Stimulated activated CD8-positive, alpha-beta memory T cell treated with anti-CD3 and anti-CD28 coated beads, Interleukin-15, amount 100 ng/mL, for 48 hours (primary cell): ENCODE measurements at places on chromosomes 4 and X.

DNA sequence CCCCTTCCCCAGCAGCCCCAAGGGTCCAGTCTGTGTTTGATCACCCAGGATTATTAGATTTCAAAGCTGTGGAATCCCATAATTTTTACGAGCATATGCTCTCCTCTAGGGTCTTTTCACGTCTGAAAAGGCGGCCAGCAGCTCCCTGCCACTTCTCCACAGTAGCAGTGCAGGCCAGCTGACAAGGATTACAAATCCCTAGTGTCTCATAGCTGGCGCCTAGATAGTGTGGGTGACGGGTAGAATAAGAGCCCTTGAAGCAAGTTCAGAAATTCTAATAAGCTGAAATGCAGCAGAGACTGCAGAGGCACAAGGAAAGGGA is 79.4 kb downstream of the RLIM start:
- DNase-seq = no peak

GRCh38 chr4:124290678-124291077 is 421.9 kb downstream of the ANKRD50 start:
- DNase-seq = no peak

DNA sequence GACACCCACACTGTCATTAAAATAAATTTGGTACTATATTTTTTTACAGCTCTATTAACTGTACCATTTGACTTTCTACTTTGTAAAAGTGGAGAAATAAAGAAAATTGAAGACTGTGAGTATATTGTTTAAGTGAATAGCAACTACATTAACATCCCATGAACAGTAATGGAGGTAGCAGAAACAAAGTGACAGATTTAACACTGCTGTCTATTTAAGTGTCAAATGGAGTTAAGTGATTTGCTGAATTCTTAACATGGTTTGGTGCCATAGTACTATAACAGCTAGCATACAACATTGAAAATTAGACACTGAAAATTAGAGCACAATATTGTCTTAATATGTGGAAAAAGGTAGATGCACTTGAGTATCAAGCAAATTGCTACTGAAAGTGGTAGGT is 76.2 kb downstream of the C4orf33 start:
- no peak for DNase-seq

- no peak for DNase-seq
These were observed 9.2 kb upstream of the EIF4E start for GRCh38 chr4:98937986-98938720.

DNA sequence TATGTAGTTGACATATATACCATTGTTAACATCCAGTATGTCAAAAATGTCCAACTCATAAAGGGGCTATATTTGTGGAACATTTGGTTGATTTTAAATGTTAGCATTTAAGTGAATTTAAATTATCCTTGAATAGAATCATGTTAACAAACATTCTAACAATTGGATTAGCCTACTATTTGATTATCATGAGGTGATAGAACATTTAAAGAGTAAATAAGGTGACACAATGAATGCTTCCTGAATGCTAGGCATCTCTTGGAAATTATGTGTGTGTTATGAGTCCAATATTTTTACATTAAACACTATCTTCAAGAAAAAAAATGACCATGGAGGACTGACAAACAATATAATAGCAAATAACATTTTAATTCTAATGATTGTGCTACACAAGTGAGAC is 901.9 kb upstream of the AGA start:
- no peak for DNase-seq

- no peak for DNase-seq
These were observed 45.1 kb upstream of the PPARGC1A start for GRCh38 chr4:23934915-23935314.

DNA sequence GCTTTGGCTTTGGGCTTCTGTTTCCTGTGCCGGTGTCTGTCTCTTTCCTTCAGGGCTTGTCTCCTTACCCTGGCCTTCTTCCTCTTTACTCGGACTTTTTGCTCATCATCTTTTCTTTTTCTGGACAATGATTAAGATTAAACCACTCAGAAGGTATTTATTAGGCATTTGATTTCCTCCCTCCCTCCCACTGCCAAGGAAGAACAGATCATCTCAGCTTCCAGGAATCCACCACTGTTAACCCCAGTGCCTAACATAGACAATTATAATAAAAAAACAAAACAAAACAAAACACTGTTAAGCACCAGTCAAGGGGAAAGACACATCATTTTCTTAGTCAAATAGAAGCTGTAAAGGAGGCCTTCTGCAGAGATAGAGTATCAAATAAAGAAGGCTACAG is 16.6 kb downstream of the PGRMC1 start:
- DNase-seq = no peak

GRCh38 chr4:173878701-173879100 is 348.7 kb upstream of the HAND2 start:
- DNase-seq = no peak

GRCh38 chr4:76305971-76306881 is at the start of gene STBD1:
Gene STBD1 (plus strand): TSS chr4:76306733. CDS start chr4:76306770, 37 bp downstream.
- DNase-seq = no peak

GRCh38 chr4:8192748-8193738 is 6.0 kb upstream of the SH3TC1 start:
- no peak for DNase-seq

- DNase-seq = no peak
These were observed 62.2 kb downstream of the RTL5 start for GRCh38 chrX:72069350-72070160.

GRCh38 chrX:90617710-90618325 is 696.1 kb downstream of the TGIF2LX start:
- no peak for DNase-seq

DNA sequence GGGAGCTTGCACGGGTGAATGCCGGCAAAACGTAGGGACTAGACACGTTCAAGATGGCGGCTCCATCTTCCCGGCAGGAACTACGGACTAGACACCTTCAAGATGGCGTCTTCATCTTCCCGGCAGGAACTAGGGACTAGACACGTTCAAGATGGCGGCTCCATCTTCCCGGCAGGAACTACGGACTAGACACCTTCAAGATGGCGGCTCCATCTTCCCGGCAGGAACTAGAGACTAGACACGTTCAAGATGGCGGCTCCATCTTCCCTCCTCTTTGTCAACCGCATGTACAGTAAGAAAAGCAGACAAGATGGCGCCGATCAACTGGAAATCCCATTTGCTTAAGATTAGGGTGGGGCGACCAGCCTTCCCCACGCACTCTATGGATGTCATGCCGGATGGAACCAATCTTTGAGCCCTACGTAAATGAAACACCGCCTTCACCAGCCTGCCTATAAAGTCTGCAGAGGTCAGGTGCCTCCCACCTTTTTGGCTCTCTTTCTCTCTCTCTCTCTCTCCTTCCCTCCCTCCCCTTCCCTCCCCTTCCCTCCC is 222.4 kb downstream of the CRLF2 start:
- peak; percentile 3 for DNase-seq

GRCh38 chr4:184924516-184924915 is 93.8 kb upstream of the HELT start:
- no peak for DNase-seq

DNA sequence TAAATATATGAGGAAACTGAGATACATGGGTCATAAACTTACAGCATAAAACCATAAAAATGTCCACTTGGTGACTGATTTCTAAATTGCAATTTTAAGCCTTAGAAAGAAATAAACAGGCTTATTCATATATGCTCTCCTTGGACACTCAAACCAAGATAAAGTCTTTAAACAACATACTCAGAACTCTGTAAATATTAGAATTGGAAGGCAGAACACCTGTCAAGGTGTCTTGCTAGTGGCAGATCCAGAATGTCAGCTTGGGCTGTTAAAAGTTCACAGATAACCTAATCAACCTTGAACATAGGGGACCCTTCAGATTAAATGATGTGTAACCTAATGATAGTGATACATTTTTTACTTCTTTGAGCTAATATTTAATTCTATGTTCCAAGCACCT is 208.1 kb upstream of the ARSJ start:
- no peak for DNase-seq

DNA sequence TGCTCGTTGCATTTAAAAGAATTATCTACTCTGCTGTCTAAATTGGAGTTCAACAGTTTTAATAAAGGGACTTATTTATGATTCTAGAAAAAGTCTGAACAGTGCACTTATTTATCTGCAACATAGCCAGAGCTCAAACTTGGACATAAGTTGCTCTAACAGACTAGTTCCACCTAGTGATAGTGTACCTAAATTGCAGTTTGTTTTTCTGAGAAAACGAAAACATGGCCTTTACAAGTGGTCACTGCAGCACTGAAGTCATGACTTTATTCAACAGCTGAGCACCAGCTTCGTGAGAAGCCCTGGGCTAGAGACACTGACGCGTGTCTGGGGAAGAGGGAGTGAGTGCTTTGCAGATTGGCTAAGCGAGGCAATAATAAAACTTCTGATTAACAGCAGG is 77.3 kb upstream of the IGSF1 start:
- no peak for DNase-seq

GRCh38 chr4:182384631-182385091 is 141.5 kb downstream of the TENM3 start:
- no peak for DNase-seq

- no peak for DNase-seq
These were observed 20.3 kb upstream of the PAPSS1 start for GRCh38 chr4:107740381-107740780.

DNA sequence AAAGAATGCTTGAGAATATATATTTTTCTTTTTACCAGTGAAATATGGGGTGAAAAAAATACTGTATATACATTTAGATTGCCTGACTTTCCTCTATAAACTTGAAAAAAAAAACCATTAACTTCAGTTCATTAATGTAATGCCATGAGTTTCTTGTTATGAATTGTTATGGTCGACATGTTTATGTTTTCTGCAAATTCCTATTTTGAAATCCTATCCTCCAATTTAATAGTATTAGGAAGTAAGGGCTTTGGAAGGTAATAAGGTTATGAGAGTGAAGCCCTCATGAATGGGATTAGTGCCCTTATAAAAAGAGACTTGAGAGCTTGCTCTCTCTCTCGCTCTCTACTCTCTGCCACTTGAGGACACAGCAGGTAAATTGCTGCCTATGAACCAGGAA is 211.4 kb downstream of the LDB2 start:
- no peak for DNase-seq

DNA sequence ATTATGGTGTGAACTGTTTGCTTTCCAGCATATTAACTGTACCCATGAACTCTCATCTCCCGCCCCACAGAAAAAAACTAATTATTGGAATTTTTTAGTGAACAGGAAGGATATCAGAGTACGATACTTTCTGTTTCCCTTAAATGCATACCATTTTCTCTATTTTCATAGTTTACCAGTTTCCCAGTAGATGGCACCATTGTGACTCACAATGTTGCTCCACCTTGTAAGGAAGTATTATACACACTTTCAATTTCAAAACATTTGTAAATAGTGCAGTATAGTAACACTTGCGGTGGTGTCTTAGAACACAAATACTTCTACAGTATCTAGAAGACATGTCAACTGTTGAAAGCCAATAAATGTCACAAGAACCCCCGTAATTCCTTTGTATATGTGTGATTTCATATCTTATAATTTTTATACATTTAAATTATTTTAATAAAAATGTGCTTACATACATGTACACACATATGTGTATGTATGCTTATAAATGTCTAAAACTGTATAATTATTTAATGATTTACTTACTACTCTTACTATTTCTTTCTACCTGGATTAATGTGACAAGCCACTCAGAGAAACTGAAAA is 167.3 kb downstream of the SLIT2 start:
- no peak for DNase-seq

DNA sequence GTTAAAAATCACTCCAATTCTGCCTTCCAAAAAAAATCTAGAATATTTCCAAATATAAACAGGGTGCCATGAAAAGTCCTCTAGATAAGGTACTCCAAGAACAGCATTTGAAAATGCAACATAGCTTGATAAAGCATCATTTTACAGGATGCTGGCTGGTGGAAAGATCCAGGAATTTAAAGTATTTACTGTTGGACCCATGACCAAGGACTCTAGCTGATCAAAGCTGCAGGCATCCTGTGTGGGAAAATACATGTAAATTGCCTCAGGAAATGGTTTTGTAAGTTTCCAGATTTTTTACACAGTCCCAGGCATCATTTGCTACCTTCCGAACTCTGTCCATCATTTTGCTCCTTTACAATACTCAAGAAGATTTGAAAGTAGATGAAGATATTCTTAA is 164.4 kb downstream of the GRIA3 start:
- DNase-seq = no peak

DNA sequence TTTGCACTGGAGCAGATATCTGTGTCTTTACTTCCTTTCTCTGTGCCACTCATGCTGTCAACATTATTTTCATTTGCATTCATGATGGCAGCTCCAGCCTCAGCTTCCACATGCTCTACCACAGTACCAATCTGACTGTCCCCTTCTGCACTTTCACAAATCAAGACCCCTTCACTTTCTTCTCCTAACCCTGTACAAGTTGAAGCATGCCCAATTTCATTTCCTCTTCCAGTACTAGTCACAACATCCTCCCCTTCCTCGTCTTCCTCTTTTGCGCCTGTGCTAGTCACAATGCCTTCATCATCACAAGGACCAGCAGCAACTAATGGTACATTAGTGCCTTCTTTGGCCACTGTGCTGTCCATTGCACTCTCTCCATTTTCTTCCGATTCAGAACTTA is 26.5 kb downstream of the BOD1L1 start:
- no peak for DNase-seq

DNA sequence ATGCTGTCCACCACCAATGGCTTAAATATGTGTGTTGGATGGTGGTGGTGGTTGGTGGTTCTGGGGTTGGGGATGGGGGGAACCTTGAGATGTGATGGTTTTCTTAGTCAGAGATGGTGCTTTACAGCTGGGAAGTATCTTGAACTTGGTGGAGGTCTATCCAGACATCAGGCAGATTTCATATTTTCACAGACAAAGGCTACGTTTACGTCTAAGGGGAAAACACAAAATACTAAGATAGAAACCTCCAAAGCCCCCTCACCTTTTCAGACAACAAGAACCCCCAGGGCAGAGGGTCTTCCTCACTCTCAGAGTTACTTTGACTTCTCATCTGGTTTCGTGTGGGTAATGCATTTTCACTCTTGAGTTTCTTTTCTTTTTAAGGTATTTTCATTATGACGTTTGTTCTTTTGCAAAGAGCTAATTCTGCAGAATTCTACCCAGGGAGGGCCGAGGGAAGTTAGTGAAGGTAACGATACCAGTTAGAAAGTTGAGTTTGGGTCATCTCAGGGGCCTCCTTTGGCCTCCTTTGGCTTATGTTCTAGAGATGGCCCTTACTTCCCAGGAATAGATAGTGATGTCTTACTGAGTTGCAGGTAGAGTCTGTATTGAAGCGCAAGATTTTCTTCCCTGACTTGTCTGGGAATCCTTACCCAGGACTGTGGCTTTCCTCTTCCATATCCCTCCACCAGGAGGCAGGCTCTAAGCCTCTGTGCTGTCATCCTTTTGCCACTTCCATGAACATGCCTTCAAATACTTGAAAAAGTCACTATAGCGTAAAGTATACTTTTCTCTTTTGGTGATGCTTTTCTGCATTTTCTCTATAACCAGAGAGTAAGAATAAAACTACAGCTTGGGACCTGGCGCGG is 31.9 kb downstream of the RHOH start:
- DNase-seq = no peak

- DNase-seq = no peak
These were observed 241.4 kb downstream of the RASL11B start for GRCh38 chr4:53103481-53103880.
